ENCODE measurements at places on chromosomes 5 and 9. TPM values are rescaled to one million over a fixed set of nuclear protein-coding genes. Genes with fewer than 3 reads are reported as not detected.

The NUDT12 gene
- total RNA-seq, result 7.6 TPM

The CER1 gene
- total RNA-seq, result not detected

The ROPN1L gene
- total RNA-seq, result 0.42 TPM

The C5orf63 gene
- 1.7 TPM for total RNA-seq

The ANKRD20A1 gene
- total RNA-seq, result 1.6 TPM
